ENCODE measurements at places on chromosomes 2 and 18.

DNA sequence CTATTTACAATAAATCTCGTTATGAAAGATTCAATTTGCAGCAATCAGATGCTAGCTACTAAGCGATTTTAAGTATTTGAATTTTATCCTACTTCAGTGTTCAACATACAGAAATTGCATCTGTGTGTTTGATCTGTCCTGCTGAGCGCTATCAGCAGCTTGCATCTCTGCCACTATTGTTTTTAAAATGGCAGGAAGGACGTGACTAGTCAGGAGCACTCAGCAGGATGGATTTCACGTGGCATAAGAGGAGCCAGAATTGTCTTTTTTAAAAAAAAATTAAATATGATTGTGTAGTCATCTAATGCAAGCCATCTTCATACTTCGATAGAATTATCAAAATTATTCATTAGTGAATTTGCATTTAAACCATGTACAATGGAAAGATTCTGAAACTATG lies 2.8 kb upstream of the KLHL14 start:
- no peak for DNase-seq

GRCh38 chr18:71250191-71250590 lies 961.3 kb downstream of the SOCS6 start:
- DNase-seq: no peak

DNA sequence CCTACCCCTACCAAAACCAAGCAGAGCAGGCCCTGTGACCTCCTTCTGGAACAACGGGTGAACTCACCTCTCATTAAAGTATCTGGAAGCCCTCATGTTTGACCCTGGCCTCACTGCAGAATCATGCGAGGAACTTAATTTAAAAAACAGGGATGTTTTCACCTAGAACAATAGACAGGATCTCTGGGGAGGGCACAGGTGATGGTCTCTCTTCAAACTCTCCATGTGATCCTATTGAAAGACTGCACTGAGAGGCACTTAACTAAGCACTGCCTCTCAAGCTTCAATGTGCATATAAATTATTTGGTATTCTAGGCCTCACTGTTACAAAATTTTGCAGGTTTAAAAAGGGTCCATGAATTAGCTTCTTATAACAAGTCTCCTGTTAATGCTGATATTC lies 7.5 kb downstream of the ZNF519 start:
- no peak for DNase-seq

GRCh38 chr18:55220523-55220922 lies 261.3 kb upstream of the CCDC68 start:
- DNase-seq: no peak

DNA sequence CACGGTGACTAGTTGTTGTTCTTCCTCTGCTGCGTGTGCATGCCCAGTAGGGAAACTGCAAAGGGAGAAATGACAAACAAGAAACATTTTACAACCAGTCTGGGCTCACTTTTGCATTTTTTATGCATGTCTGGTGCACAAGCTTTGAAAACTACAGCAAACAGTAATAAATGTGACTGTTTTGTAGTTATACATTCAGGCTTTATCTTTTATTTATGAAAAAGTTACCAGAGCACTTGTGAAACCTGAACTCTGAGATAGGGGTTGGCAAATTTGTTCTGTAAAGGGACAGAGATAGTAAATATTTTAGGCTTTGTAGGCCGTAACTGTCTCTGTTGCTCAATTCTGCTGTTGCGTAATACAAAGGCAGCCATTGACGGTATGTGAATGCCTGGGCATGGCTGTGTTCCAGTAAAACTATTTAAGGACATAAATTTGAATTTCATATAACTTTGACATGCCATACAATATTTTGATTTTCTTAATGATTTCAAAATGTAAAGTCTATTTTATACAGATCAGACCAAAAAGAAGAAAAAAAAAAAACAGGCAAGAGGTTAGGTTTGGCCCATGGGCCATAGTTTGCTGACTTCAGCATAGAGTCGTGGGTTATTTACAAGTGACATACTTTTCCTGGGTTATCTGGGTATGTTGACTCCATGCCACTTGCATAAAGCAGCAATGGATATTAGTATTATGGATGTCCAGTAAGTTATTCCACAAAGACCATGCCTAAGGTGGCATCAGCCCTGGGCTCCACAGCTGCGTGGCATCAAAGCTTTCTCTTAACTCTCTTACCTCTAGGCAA lies 53.6 kb upstream of the EML6 start:
- DNase-seq: peak; percentile 65

DNA sequence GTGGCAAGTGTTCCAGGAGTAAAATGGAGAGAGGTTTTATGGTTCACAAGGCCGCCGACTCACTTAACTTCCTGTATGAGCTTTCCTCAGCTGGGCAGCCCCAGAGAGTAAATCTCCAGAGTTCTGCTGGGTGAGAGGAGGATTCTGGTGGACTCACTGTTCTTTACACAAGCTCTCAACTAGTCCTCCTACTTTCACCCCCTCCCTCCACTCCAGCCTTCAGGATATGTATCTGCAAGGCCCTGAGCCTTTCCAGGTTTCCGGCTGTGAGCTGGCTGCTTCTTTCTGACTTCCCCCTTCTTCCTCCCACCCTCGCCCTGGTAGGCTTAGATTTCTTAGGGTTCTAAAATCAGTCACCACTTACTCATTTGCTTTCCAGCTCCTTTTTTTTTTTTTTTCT lies 34.0 kb downstream of the EML6 start:
- DNase-seq: peak; percentile 36

- no peak for DNase-seq
Measured at GRCh38 chr2:128750328-128751165, 431.9 kb upstream of the HS6ST1 start.

- DNase-seq: no peak
Measured at GRCh38 chr18:33720133-33720532, 142.1 kb downstream of the ASXL3 start.

DNA sequence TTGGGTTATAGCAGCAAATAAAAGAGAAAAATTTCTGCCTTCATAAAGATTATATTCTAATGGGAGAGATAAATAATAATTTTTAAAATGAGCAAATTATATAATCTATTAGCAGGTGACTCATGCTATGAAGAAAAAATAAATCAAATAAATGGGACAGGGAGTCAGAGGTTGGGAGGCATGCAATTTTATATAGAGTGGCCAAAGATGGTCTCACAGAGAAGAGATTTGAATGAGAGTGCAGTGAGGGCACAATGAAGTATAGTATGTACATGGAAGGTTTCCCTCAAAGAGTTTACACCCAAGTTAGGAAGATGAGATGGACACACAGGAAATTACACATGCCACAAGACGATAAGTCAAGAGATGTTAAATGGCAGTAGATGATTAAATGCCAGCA lies 369.4 kb downstream of the TXNL1 start:
- no peak for DNase-seq

- no peak for DNase-seq
Measured at GRCh38 chr18:78558948-78559347, 420.7 kb upstream of the SALL3 start.

GRCh38 chr2:9356261-9356660 lies 67.1 kb downstream of the ITGB1BP1 start:
- no peak for DNase-seq

DNA sequence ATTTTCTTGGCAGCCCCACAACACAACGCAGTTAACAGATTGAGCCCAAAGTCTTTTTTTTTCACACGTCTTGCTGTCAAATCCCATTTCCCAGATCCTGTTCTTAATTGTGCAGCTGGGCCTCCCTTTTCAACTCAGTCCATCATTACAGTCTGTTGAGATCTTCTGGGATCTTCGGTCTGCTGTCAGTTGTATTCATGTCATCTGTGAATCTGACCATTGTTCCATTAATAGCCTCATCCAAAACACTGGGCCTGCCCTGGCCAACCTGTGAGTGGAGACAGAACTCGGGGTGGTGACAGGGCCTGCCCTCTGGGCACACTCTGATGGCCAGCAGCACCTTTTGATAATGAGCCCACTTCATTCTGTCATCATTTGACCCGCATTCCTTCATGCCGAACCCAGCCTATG lies 39.7 kb upstream of the SEMA4C start:
- DNase-seq: no peak

DNA sequence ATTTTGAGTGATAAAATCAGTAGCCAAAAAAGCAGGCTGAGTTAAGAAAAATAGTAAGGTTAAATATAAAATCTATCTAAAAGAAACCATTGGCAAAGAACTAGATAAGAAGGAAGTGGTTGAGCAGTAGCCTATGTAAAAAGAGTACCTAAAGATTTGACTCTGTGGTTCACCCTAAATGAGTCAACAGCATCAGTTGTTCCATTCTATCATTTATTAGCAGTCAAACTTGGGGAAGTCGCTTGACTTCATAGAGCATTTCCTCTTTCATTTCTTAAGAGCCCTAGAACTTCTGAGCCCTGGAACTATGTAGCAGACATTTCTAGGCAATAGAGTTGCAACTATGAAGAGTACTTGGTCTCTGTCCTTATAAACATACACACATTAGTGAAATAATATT lies 381.7 kb downstream of the NUP35 start:
- DNase-seq: no peak

- no peak for DNase-seq
Measured at GRCh38 chr2:157479081-157480027, 35.5 kb upstream of the CYTIP start.

- DNase-seq: no peak
Measured at GRCh38 chr2:128439791-128440665, 121.4 kb upstream of the HS6ST1 start.

GRCh38 chr2:68565858-68566257 lies 77.5 kb upstream of the PROKR1 start:
- DNase-seq: peak; percentile 5

DNA sequence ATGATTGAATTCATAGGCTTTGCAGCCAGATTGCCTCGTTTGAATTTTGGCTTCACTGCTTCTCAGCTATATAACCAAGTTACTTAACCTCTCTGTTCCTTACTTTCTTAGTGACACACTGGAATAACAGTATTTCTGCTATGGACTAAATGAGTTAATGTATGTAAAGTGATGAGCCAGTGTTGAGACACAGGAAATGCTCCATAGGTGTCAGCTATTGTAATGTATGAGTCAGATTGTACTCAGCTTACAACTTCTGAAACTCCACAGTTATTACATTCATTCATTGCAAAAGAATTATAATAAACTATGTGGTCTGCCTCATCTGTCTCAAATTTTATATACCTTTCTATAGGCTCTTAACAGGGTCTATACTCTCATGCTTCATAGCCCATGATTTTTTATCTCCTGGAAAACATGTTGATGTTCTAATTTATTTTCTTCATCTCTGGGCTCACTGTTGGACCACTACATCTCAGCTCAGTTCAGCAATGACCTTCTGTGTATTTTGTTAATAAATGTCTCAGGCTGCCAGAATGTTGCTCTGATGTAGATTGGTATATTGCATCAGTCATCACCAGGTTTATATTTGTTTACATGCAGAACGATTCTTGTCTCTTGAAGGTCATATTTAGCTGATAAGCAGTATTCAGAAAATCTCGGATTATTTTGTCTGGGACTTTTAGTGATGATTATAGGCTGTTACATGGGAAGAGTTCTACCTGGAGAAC lies 76.2 kb downstream of the MAP3K20 start:
- DNase-seq: peak; percentile 60

DNA sequence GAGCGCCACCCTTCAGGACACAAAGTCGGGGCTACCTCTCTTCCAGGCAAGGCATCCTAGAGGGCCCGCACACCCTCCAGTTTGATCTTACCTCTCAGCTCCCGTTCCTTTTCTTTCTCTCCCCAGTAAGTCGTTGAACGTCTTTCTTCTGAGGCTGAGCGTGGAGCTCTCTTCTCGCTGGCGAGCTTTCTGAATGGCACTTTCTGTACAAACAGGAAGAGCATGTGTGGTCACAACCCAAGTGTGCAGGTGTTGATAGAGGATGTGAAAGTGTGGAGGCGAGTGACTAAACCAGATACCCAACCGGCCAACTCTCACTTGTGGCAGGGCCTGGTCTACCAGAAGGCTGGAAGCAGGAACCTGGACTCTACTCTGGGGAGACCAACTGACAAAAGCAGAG lies at the start of gene AFF3:
Gene AFF3, minus strand, starts transcription at position 198 of the 400 bp plus-strand sequence. CDS start 38,136 bp downstream, outside the sequence.
- DNase-seq: no peak

- DNase-seq: peak; percentile 27
Measured at GRCh38 chr2:118032169-118033013, 18.5 kb upstream of the CCDC93 start.

DNA sequence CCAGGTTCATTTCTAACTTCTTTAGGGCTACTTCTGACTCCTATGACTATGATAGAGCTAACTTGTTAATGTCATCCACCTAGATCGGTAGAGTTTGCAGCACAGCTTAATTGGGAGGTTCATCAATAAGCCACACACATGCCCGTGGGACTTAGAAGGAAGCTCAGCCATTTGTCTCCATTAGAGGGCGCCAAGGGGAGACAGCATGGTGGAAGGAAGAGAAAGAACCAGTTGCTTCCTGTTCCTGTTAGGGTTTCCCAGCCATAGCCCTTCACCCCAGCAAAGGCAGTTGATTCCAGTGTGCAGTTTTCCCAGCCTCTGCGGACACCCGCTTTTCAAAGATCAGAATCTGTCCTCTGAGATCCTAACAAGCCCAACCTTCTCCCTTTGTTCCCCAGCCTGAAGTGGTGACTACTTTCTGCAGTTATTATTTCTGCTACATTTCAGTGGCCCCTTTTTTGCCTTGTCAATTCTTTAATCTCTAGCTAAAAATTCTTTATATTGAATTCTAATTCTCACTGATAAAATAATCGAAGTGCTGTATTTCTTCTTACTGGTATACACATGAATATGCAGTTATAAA lies 30.3 kb downstream of the MAIP1 start:
- DNase-seq: peak; percentile 70

GRCh38 chr2:66547887-66548286 lies 113.0 kb downstream of the MEIS1 start:
- no peak for DNase-seq

- peak; percentile 88 for DNase-seq
Measured at GRCh38 chr2:189819297-189819704, 35.1 kb downstream of the PMS1 start.

- peak; percentile 17 for DNase-seq
Measured at GRCh38 chr2:207180741-207181140, 15.0 kb upstream of the KLF7 start.

- no peak for DNase-seq
Measured at GRCh38 chr2:181787310-181788048, 104.1 kb upstream of the ITPRID2 start.

GRCh38 chr18:58427321-58427720 lies 201.6 kb downstream of the ALPK2 start:
- DNase-seq: no peak

- DNase-seq: no peak
Measured at GRCh38 chr2:64604155-64604554, 49.6 kb downstream of the SERTAD2 start.

DNA sequence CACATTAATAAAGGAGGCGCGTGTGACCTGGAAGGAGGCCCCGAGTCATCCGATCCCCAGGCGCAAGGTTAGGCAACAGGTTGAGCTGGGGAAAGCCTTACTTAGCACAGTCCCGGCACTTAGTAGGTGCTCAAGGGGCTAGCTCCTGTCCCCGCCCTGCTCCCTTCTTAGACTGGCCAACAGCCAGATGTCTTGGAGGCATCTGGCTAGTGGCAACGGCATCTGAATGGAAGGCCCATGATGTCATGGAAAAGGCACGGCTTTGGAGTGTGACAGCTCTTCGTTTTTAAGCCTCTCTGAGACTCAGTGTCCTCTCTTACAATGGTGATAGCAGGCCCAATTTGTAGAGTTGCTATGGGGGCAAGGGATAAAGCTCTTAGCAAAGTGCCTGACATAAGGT lies 258.3 kb downstream of the CYRIA start:
- DNase-seq: no peak

GRCh38 chr2:209933499-209934483 lies 68.6 kb upstream of the RPE start:
- peak; percentile 21 for DNase-seq

- DNase-seq: no peak
Measured at GRCh38 chr2:197600306-197600705, 75.1 kb downstream of the RFTN2 start.
